ENCODE measurements at places on chromosomes 1 and 21.

- DNase-seq = no peak
Measured at GRCh38 chr21:26194811-26195251, 24.3 kb upstream of the APP start.

DNA sequence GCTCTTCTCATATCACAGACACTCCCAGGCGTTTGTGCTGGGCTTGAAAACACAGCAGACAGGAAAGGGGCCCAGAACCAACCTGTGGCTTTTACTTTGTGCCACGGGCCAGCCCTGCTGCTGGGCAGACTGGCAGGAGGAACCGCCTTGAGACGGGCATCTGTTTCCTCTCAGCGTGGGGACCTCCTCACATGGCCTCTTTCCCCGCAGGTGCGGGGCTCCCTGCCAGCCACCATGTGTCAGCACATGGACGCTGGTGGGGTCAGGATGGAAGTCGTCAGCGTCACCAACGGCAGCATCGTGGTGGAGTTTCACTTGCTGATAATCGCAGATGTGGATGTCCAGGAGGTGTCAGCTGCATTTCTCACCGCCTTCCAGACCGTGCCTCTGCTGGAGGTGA lies 47.8 kb downstream of the UMODL1 start:
- DNase-seq = no peak

DNA sequence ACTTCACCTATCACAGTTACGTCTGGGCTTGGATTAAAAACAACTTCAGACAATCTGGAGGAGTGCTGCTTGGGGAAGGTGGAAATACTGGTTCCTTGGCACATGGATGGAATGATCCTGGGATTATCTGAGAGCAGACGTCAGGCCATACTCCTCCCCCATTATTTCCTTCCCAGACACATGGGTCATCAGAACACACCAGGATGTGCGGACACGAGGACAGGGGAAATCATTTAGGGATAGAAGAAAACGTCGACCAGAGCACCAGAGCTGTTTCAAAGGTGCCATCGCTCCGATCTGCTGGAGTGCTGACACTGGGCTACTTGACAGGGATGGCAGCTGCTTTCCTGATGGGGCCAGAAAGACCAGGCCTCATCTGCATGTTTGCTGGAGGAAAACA lies 31.8 kb upstream of the ANGPTL7 start:
- no peak for DNase-seq

- DNase-seq = no peak
Measured at GRCh38 chr1:10639011-10639774, 157.3 kb downstream of the CASZ1 start.

DNA sequence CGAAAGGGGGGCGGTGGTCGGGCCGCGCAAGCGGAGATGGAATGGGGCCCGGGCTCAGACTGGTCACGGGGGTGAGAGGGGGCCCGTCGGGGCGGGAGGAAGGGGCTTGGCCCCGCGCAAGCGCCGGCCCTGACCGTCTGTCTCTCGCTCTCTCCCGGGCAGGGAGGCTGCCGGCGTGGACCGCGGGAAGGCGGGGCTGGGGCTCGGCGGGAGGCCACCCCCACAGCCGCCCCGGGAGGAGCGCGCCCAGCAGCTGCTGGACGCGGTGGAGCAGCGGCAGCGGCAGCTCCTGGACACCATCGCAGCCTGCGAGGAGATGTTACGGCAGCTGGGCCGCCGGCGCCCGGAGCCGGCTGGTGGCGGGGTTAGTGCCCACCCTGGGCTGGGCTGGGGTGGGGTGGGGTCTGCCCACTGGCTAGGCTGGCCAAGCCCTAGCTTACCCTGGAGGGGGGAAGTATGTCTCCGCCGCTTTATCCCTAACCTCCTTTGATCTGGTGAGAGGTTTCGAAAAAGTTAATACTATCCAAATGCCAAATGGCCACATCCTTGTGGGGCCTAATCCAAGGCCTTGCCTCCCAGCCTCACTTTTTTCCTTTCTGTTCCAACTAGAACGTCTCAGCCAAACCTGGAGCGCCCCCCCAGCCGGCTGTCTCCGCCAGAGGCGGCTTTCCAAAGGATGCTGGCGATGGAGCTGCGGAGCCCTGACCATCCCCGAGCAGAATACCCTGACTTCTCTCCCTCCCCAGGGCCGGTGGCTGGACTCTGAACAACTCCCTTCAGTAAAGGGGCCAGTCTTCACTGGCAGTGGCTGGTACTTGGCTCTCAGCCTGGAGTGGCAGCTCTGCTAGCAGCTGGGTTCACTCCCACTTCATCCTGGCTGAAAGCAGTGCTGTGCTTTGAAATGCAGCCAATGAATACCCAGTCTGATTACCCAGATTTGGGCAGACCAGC lies 636 bp upstream of the YRDC start:
- DNase-seq = peak; percentile 76

- DNase-seq = no peak
Measured at GRCh38 chr21:38902608-38903445, 97.1 kb downstream of the ETS2 start.

- DNase-seq = no peak
Measured at GRCh38 chr1:53133261-53134041, 9.0 kb downstream of the SLC1A7 start.

DNA sequence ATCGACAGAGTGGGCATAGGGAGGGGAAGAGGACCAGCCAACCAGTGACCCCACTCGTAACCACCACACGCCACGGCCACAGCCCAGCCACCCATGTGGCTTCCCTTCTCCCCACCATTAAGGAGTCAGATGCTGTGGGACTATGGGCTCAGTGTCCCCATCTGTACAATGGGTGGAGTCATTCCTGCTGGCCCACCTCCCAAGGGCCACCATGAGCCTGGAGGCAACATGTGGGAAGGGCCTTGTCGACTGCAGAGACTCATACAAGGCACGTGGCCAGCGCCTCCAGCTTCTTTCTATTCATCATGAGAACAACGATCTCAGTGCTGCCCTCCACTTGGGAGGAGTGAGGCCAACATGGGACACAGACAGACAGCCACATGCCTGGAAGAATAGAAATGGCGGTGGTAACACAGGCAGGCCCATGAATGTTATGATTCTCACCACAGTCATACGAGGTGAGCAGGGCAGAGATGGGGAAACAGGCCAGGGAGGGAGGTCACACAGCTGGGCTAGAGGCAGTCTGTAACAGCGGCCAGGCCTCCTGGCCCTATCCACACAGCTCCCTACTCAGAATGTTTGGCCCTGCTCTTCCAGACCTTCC lies 16.1 kb downstream of the LRP8 start:
- DNase-seq = no peak

GRCh38 chr1:56189946-56190805 lies 389.2 kb downstream of the PLPP3 start:
- no peak for DNase-seq
